RWPE1 (cell line): ENCODE measurements at places on chromosomes 2 and 18.

DNA sequence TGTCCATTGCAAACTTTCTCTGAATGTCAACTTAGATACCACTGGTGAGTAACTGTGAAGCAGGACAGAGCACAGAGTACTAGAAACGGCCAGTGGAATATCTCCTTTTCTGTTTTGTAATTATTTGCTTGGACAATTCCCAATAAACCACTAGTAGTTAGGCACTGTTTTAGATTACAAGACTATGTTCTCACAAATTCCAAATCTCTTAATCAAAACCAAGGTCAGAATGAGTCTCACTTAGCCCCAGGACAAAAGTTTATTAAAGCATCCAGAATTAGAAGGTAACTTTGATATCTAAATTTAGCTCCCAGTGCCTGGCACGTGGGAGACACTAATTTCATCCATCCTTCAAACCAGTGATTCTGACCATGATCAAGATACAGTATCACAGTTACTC lies 89.0 kb downstream of the ZNF521 start:
- DNase-seq, result no peak

DNA sequence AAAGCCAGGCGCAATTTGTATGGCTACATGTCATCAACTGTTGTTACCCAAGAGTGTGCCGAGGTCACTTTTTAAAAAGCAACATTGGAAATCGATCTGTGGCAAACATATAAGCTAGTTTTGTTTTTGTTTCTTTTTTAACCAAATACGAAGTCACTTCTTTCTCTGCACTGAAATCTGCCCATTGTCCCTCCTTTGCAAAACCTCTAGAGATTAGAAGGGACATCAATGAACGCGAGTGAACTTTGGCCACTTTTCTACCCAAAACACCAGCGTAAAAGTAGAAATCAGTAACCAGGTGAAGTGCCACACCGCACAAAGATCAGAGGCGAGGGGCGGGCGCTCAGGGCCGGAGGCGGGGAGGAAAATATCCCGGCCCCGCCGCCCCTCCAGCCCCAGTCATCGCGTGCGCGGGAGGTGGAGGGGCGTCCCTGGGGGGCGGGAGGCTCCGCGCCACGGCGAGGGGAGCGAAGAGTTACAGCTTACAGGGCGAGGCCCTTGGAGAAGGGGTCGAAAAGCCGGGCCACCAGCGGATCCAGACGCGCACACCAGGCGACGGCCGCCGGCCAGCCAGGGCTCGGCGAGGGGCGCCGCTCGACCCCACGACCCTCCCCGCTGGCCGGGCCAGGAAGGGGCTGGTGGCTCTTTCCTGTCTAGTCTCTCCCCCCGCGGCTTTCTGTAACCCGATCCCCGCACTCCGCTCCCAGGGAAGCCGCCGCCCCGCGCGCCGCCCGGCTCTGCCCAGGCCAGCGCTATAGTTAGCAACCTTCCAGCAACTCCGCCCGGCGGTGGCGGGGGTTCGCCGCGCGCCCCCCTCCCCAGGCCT lies 993 bp downstream of the RBMS1 start:
- peak; percentile 63 for DNase-seq

DNA sequence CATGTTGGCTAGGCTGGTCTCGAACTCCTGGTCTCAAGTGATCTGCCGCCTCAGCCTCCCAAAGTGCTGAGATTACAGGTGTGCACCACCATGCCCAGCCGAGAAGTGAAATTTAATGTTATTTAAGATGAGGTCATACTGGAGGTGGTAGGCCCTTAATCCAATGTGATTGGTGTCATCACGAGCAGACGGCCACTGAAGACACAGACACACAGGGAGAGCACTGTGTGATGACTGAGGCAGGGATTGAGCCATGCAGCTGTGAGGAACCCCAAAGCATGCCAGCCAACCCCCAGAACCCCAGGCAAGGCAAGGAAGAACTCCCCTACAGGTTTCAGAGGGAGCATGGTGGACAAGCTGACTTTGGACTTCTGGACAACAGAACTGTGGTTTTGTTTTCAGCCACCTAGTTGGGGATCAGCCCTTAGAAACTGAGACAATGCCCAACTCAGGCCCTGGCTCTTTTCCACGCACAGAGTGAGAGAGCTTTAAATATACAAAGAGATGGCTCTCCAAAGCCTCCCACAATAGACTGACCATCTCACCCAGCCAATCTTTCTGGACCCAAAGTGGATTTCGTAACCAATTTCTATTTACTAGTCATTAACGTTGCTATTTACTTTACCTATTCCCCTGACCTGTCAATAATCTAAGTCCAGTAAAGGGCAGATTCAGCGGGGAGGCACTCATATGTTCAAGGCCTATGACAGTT lies 34.2 kb downstream of the TBC1D8 start:
- DNase-seq, result no peak

DNA sequence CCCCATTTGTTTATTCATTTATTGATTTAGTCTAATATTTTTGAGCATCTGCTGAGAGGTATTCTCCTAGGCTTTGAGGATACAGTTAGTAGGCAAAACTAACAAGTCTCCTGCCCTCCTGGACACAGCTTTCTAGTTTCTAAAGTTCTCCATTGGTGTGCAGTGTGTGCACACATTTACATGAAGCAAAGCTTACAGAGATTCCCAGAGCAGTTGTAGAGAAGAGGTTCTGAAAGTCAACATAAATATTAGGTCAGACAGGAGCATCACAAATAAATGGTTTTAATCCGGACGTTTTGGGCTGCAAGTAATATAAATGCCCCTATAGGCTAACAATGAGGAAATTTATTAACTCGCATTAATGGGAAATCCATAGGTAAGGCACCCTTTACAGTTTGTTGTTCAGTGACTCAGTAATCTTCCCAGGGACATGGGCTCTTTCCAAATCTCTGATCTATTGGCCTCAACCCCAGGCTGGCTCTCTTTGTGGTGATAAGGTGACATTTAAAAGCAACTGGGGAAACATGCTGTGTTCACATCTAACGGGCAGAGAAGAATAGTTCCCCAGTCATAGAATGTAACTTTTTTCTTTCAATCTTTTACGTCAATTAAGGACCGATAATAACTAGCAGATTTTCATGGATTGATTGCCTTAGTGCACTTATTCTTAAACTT lies 407.2 kb downstream of the PTPRM start:
- DNase-seq, result no peak

- DNase-seq, result no peak
These were observed 46.4 kb upstream of the MRPL33 start for GRCh38 chr2:27724905-27725701.

DNA sequence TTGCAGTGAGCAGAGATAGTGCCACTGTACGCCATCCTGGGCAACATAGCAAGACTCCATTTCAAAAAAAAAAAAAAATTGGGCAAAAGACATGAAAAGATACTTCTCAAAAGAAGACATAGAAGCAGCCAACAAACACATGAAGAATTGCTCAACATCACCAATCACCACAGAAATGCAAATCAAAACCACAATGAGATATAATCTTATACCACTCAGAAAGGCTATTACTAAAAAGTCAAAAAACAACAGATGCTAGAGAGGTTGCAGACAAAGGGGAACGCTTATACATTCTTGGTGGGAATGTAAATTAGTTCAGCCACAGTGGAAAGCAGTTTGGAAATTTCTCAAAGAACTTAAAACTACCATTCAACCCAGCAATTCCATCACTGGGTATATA lies 43.1 kb upstream of the CHAC2 start:
- no peak for DNase-seq

DNA sequence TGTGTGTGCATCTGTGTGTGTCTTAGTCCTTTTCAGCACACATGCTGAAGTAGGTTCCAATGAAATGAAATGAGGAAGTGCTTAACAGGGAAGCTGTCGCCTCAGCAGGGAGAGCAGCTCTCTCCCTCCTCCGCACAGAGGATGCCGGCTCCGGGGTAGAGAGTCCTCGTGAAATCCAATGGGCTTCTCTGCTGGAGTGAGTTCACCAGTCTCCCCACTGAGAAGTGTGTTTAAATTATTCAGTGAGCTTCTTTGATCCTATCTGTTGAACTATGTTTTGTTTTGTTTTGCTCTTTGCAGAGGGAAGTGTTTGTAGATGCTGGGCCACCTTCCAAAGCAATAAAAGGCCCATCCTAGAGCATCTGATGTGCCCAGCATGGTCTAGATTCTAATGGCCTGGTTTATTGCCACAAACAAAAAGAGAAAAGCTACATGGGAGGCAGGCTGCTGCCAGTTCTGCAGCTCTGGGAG lies 6.7 kb downstream of the PPP1R7 start:
- DNase-seq, result no peak

DNA sequence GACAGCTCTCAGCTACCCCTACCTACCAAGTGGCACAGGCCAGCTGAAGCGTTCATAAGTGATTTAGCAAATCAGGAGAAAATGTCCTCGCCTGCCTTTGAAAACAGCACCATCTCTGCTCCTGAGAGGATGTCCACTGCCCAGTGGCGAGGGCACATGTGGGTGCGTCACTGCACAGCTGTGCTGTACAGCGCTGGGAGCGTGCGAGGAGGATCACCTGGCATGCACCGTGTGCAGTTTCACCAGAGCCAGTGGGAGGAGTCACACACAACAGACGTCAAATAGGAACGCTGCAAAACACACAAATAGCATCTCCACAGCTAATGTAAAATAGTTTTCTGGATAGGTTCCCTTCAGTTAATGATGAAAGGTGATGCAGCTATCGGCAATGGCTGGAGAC lies 154.1 kb downstream of the HDAC4 start:
- peak; percentile 68 for DNase-seq

GRCh38 chr2:119599384-119599783 lies 55.1 kb downstream of the CFAP221 start:
- no peak for DNase-seq

DNA sequence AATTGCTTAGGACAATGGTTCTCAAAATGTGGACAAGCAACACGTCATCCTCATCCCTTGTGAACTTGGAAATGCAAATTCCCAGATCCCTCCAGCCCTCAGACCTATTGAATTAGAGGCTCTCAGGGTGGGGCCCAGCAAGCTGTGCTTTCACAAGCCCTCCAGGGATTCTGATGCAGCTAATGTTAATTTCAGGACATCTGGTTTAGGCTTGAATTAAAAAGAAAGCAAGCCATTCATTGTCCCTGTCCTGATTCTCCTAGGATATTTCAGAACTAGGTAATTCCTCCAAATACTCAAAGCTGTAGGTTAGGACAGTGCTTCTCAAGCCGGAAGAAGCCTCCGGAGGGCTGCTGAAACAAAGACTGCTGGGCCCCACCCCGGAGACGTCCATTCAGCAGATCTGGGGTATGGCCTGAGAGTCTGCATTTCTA lies 26.0 kb upstream of the GLI2 start:
- no peak for DNase-seq

GRCh38 chr2:36044411-36044810 lies 311.2 kb upstream of the CRIM1 start:
- no peak for DNase-seq

GRCh38 chr2:29719639-29720038 lies 201.7 kb downstream of the ALK start:
- no peak for DNase-seq

DNA sequence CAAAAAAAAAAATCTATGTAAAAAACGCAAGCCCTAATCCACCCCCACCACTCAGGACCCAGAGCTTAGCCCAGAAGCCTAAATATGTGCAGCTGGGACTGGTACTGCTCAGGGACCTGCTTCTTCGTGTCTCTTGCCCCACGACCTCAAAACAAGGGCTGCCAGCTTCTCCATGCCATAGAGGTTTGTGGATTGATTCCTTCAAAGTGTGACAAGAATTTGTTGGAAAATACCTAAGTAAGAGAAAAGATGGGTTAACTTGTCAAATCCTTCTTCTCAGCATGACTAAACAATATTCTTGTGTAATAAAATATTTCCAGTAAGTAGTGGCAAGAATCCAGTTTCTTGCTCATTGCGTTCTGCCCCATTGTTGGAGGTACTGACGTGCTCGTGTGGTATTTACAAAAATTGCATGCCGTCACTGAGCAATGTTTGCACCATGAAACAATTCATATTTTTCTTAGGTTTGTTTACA lies 825 bp upstream of the SCYGR1 start:
- DNase-seq, result peak; percentile 71

DNA sequence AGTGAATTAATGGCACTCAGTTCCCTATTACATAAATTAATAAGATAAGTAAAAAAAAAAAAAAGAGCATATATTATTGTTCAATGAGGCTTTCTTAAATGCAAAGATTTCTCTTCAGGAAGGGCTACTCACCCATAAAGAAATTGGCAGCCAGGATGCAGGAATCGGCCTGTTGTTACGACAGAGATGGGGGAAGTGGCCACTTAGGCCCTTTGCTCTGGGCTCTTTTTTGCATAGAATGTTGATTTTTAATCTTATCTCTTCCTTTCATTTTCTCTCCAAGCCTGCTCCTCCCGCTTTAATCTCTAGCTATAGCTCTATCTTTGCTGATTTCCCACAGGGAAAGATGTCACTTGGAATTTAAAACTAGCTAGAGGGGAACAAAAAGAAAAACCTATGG lies 391.8 kb upstream of the CRIM1 start:
- DNase-seq, result no peak

- DNase-seq, result no peak
These were observed 824 bp upstream of the VPS54 start for GRCh38 chr2:64019975-64020528.

DNA sequence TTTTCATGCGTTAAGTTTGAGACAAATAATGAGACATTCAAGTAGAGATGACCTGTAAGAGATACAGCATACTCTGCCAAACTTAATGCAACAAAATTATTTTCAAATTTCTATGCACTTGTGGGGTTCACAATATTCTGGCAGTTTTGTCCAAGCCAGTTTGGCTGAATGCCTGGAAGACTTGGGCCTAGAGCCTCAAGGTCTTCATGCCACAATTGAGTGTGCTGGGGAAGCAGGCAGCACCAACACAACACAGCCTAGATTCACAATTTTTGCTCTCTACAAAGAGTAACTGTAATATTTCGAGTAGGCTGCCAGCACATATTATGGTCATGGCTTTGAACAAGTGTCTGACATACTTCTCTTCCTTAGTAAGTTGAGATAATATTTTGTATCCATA lies 461.4 kb upstream of the SPHKAP start:
- DNase-seq, result no peak

DNA sequence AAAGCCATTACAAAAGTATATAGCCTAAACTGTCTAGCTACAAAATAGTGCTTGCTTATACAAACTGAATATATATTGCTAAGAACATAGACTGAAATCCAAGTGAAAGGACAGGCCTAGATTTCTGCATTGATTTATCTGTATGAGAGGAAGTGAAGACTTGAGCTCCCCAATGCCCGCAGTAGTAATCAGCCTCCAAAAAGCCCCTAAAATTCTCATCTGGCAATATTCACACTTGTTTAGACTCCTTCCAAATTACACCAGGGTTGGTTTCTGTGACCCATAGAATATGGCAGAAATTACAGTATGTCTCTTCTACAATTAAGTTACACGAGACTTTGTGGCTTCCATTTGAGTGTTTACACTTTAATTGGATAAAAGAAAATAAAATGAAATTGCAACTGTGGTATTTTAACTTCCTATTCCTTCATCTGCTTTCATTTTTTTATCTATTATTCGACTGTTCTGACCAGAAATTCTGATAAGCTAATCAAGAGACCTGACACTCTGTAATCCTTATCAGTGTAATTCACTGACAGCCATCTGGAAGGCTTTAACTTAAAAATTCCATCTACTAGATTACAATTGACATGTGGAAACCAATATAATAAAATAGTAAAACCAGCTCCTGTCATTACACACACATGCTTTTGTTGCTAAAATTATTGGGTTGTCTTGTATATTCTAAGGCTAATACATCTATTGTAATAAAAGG lies 21.1 kb downstream of the ABCB11 start:
- no peak for DNase-seq

GRCh38 chr2:161983866-161984265 lies 90.1 kb downstream of the DPP4 start:
- DNase-seq, result peak; percentile 40

- DNase-seq, result no peak
These were observed 20.5 kb downstream of the FRZB start for GRCh38 chr2:182845794-182846417.

- no peak for DNase-seq
These were observed 36.5 kb upstream of the ZFP36L2 start for GRCh38 chr2:43262951-43263350.
